ENCODE measurements at places on chromosomes 4 and X. TPM values are rescaled to one million over a fixed set of nuclear protein-coding genes. Genes with fewer than 3 reads are reported as not detected.

The EVC gene
- 3.6 TPM for total RNA-seq

DNA sequence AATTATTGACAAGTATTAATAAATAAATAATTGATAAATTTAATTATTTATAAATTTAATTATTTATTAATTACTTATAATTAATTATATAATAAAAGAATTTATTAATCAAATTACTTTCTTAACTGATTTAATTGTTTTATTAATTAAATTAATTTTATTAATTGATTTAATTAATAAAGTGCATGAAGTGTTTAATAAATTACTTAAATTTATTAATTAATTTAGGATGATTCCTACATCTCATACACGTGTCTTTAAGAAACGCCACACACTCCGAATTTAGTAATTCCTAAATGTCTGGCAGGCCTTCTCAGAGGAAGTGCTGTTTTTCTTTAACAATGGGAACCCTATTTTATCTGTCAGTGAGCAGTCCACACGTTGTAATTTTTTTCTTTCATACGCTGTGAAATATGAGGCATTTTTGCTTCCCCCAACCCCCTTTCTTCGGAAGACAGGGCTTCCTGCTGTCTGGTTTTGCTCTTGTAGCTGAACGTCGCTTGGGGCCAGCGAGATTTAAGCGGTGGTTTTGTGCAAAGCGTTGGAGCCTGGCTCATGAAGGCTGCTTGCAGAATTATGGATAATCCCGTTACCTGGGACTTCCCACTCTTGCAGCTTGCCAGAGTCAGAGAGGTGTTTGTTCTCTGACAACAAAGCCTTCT lies 46.8 kb downstream of the CRLF2 start:
- DNase-seq, result peak; percentile 38

GRCh38 chrX:10568428-10568827 lies 52.0 kb downstream of the MID1 start:
- no peak for DNase-seq

DNA sequence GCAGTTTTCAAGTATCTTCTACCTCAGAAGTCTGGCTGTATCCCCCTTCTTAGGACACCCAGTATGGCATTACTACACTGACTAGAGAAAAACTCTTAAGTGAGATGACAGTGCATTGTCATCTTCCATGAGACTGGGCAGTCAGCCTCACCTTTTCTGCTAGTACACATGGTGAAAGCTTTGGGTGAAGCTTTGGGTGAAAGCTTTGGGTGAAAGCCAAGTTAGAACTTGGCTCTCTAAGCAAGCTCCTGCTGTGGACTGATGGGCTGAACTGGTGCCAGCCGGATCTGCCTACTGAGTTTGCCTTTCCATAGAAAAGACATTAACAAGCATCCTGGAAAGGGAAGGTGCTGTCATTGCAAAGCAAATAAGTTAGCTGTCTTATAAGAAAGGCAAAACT lies 8.8 kb downstream of the EPHA5 start:
- no peak for DNase-seq

- DNase-seq, result no peak
Measured at GRCh38 chr4:85153221-85153620, 186.7 kb upstream of the WDFY3 start.

DNA sequence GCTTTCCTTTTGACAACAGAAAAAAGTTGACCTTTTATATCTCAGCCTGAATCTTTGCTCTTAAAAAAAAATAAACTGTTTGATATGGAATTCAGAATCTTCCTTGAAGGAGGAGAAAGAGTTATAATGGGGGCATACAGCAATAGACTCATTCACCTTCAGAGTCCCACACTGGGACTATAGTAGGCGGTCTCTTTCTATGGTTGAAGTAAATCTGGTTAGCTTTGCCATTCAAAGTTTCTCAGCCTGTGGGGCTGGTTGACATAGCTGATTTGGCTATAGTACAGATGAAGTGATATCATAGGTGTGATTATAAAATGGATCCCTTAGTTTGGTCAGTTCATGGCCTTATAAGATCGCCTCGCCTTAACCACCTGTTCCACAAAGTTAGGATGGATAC lies 156.2 kb downstream of the SH2D1A start:
- DNase-seq, result no peak

The SPP1 gene
- total RNA-seq, result 1.1 TPM

DNA sequence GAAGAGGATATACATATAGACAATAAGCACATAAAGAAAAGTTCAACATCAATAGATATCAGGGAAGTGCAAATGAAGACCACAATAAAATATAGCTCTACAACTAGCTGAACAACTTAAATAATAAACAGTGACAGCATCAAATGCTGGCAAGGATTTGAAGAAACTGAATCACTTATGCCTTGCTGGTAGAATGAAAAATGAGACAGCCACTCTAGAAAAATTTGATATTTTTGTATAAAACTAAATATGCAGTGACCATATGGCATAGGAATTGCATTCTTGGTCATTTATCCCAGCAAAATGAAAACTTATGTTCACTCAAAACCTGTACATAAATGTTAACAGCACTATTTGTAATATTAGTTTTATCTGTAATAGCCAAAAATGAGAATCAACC lies 1102.0 kb downstream of the C4orf33 start:
- no peak for DNase-seq

DNA sequence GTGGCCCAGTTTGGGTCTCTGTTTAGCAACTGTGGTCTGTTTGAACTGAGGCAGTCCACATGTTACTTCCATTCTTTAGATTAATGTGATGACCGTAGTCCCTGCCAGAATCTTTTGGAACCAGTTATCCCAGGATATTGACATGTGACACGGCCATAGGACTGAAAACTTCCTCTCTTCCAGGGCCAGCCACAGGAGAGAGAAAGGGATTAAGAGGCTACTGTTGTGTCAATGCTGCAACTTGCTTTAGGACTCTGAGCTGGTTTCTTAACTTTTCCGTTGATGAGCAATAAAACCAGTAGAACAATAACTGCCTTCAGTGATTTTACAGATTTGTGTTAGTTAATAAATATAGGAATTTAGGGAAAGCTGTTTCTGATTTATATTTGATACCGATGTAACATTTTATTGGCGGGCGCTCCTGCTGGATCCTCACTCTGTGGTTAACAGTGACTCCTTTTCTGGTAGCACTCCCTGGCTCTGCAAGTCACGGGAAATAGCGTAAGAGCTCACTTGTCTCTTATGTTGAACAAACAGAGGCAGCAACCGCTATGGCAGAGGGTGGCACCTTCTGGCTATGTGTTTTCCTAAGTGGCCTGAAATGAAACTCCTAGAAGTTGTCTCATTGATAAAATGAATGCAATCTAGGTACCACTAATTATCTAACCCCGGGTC lies 2.5 kb downstream of the TENM3 start:
- DNase-seq, result peak; percentile 29

GRCh38 chr4:5568336-5568735 lies 140.0 kb downstream of the EVC2 start:
- DNase-seq, result no peak

DNA sequence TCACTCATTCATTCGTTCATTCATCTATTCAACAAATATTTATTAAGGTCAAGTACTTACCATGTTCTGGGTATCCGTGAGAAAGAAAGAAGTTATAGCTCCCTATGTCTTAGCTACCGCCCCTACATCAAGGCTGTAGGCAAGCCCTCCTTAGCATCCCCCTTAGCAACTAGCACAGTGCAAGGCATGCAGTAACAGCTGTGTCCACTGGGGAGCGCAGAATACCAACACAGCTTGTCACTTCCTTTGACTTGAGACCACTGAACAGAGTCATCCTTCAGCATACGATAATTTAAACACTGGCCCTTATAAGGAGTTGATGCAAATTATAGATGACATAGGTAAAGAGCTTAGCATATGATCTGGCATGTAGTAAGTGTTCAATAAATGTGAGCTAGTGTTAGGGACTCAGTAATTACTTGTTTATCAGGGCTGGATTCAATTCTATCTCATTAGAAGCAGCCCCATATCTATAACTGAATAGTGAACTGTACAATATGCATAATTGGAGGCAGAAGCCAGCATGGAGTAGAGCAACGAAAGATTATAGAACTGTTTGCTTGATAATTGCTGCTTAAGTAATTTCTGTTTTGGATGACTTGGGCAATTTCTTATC lies 8.7 kb downstream of the KIAA1210 start:
- DNase-seq, result peak; percentile 58

- DNase-seq, result no peak
Measured at GRCh38 chr4:139950568-139950967, 203.4 kb downstream of the MAML3 start.

GRCh38 chr4:139333046-139333445 lies 30.8 kb upstream of the NDUFC1 start:
- no peak for DNase-seq

- DNase-seq, result peak; percentile 16
Measured at GRCh38 chrX:115689931-115690330, 129.0 kb downstream of the PLS3 start.

DNA sequence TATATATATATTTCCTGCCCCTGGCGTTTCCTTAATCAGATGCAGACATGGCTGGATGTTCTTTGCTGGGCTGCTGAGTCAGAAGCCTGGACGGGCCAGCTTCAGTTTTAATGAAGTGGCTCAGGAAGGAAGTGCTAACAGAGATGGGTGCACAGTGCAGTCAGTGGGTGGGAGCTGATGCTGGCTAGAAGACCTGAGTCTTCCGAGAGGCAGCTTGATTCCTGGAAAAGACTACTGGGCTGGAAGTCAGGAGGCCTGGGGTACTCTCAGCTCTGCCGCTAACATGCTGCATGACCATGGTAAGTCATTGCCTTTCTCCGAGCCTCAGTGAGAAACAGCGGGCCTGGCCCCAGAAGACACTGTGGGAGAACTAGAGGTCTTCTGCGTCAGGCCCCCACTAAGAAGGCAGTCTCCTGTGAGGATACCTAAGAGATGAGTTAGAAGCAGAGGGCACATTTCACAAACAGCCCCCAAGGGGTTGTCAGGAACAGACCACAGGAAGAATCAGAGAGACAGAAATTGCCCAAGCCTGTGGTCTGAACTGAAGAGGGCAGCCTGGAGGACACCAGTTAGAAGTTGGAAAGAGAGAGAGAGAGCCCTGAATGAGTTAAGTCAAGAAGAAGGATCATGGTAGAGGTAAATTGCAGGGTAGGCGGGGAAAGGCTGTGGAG lies 8.3 kb upstream of the CD40LG start:
- DNase-seq, result no peak

- DNase-seq, result no peak
Measured at GRCh38 chr4:24877868-24878635, 34.8 kb downstream of the CCDC149 start.

The NUDT10 gene
- 23.9 TPM for total RNA-seq

DNA sequence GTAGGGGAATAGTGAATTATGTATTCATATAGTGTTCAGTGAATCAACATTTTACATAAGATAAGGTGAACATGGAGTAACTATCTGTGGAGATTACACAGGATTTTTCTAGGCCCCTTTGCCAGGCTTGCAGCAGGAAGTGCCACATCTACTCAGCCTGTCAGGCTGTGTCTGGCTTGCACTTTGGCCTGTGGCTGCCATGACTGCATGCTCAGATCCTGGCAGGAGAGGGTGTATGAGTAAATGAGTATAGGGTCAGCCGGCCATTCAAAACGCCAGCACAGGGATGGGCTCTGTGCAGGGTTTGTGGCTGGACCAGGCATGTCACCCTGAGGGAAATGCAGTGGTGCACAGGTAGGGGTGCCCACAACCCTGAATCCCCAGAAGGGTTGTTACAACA lies 51.9 kb downstream of the UBQLN2 start:
- no peak for DNase-seq

DNA sequence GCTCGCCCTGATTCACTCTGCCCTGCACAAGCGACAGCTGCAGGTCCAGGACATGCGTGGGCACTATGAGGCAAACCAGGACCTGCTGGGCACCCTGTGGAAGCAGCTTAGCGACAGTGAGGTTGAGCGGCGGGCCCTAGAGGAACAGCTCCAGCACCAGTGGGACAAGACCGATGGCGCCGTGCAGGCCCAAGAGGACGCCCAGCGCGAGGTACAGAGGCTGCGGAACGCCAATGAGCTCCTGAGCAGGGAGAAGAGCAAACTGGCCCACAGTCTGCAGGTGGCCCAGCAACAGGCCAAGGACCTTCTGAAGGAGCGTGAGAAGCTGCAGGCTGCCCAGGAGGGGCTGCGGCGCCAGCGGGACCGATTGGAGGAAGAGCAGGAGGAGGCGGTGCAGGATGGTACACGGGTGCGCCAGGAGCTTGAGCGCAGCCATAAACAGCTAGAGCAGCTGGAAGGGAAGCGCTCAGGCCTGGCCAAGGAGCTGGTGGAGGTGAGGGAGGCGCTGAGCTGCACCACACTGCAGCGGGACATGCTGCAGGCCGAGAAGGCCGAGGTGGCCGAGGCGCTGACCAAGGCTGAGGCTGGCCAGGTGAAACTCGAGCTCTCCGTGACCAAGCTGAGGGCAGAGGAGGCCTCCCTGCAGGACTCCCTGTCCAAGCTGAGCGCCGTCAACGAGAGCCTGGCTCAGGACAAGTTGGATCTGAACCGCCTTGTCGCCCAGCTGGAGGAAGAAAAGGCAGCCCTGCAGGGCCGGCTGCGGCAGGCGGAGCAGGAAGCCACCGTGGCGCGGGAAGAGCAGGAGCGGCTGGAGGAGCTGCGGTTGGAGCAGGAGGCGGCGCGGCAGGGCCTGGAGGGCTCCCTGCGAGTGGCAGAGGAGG lies 12.8 kb downstream of the SMIM10L2A start:
- DNase-seq, result no peak

The EDNRA gene
- 3.4 TPM for total RNA-seq

DNA sequence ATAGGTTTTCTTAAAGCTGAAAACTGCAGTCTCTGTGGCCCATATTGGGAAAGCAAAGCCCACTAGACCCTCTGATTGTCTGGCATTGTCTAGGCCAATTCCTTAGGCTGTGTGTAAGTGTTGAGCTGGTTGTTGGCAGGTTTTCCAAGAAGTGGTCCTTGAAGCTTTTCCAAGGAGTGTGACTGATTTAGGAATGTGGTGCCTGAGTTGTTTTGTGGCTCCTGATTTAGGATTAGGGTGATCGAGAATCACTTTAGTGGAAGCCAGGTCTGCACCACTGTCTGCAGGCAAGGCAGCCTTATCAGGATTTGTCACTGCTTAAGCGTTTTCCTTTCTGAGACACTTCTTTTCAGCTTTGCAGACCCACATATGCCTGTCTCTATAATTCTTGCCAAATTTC lies 339.0 kb upstream of the DDX53 start:
- DNase-seq, result no peak

- DNase-seq, result no peak
Measured at GRCh38 chr4:73413294-73413755, 9.2 kb downstream of the ALB start.

The DSPP gene
- total RNA-seq, result 0.21 TPM

DNA sequence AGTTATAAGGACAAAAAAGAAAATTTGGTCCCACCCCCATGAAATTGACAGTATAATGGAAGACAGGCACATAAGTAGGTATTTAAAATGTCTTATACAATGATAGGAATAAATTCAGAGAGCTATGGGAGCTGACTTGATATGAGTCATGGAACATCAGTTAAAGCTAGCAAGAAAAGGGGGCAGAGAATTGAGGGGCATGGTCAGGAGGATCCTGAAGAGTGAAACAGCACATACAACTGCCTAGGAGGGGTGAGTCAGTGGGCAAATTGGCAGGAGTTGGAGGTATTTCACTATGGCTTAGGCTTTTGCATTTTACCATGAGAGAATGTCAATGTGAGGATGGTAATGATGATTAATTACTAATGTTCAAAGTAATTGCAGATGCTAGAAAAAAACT lies 95.4 kb upstream of the BANK1 start:
- no peak for DNase-seq

GRCh38 chr4:170386971-170387370 lies 297.2 kb upstream of the AADAT start:
- no peak for DNase-seq
